Calu3 (cell line): ENCODE measurements at places on chromosomes 5 and 9. TPM values are rescaled to one million over a fixed set of nuclear protein-coding genes. Genes with fewer than 3 reads are reported as not detected.

The BSPRY gene
- 14.5 and 17.4 TPM in 2 replicates for total RNA-seq

The TXNDC8 gene
- not detected in 2 replicates for total RNA-seq

The ARID3C gene
- not detected in 2 replicates for total RNA-seq

The C5orf58 gene
- total RNA-seq = not detected in 2 replicates

The FBXO10 gene
- 0.94 and 1.1 TPM in 2 replicates for total RNA-seq

DNA sequence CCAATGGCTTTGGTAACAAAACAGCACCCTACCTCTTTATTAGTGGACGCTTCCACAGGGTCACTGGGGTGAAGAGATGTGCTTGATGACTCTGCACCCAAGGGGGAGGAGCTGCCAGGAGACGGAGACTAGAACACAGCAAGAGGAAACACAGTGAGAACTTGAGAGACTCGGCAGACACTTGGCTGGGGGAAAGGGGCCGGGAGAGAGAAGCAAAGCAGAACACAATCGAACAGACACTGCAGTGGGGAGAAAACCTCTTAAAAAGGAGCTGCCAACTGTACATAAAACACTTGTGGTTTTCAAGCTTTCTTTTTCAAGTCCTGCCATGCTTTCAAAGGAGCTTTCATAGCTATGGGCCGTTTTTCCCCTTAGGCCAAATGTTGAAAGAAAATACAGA is 151.0 kb downstream of the ENTREP1 start:
- no peak for DNase-seq

GRCh38 chr5:141879426-141879759 is 1.2 kb upstream of the PCDH1 start:
- DNase-seq = no peak

The CCDC112 gene
- total RNA-seq = 11.2 and 11.3 TPM in 2 replicates

DNA sequence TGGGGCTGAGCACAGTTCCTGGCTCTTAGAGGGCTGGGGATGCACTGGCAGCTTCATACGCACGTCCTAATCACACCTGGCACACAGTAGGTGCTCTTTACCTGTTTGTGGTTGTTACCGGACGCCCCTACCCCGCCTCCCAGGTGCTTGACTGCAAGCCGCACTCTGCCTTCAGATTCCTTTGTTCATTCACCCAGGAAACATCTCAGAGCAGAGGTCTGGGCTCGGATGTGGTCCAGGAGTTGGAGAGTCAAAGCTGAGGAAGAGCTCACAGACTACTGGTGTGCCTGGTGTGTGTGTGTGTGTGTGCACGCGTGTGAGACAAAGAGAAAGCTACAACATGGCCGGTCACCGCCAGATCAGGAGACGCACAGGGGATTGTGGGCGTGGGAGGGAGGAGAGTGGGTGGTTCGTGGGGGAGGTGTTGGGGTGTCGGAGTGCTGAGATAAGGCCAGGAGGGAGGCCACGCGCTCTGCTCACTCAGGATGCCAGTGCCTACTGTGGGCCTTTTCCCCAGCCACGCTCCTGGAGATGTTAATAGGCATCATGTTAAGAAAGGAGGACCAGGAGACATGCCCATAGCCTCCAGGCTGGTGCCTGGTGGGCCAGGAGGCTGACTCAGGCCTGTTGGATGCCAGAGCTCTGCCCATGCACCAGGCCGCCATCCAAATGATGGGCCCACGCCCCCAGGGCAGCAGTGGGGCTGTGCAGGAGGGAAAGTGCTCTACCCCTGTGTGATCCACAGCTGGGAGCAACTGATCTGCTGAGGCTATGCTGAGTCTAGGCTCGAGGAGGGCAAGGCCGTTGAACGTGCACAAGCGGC is 39.9 kb downstream of the CRB2 start:
- no peak for DNase-seq
